A549 treated with dexamethasone at 1 μM for 4 hours (cell line): ENCODE measurements at places on chromosomes 16 and 17. TPM values are rescaled to one million over a fixed set of nuclear protein-coding genes. Genes with fewer than 3 reads are reported as not detected.

Gene KRT20
- 0.11 to 0.49 TPM (median 0.19 TPM) in 5 replicates for total RNA-seq

Gene NACA2
- total RNA-seq: 0.13 TPM in 1 of 5 replicates, not detected in the others

Gene CX3CL1
- 0.07 to 0.12 TPM (median 0.09 TPM) in 5 replicates for total RNA-seq

Gene BTBD17
- total RNA-seq: not detected in 5 replicates

Gene GNPTG
- 22.2 to 36.5 TPM (median 32.1 TPM) in 5 replicates for total RNA-seq

Gene SSTR5
- 0.30 to 0.64 TPM (median 0.54 TPM) in 5 replicates for total RNA-seq

Gene VTN
- 15.3 to 21.2 TPM (median 19.1 TPM) in 5 replicates for total RNA-seq

Gene SLC16A5
- 18.7 to 33.7 TPM (median 28.8 TPM) in 5 replicates for total RNA-seq

Gene ESRP2
- 0.06 to 0.11 TPM (median 0.08 TPM) in 4 of 5 replicates, not detected in the other for total RNA-seq

Gene NAA60
- total RNA-seq: 40.2 to 59.7 TPM (median 55.5 TPM) in 5 replicates

Gene ADAMTS18
- total RNA-seq: 0.01 to 0.02 TPM (median 0.02 TPM) in 4 of 5 replicates, not detected in the other

Gene SULT1A4
- total RNA-seq: 23.0 to 35.5 TPM (median 28.4 TPM) in 5 replicates

Gene COX6A2
- total RNA-seq: not detected in 5 replicates

Gene EFCAB5
- 0.14 to 0.37 TPM (median 0.28 TPM) in 5 replicates for total RNA-seq

Gene CHAD
- not detected in 5 replicates for total RNA-seq

Gene SPAG5
- total RNA-seq: 64.8 to 73.8 TPM (median 69.0 TPM) in 5 replicates

Gene HSF4
- 9.6 to 17.0 TPM (median 14.8 TPM) in 5 replicates for total RNA-seq

Gene SMPD3
- total RNA-seq: 0.06 to 0.18 TPM (median 0.14 TPM) in 5 replicates

Gene SLC5A11
- 0.23 to 0.52 TPM (median 0.27 TPM) in 5 replicates for total RNA-seq

Gene DUS2
- total RNA-seq: 16.3 to 17.5 TPM (median 17.3 TPM) in 5 replicates

Gene PPL
- total RNA-seq: 4.2 to 7.5 TPM (median 6.4 TPM) in 5 replicates

Gene CASKIN1
- 0.21 to 0.58 TPM (median 0.39 TPM) in 5 replicates for total RNA-seq

Gene KRTAP9-4
- not detected in 5 replicates for total RNA-seq

Gene ABI3
- total RNA-seq: 0.05 to 0.09 TPM in 2 of 5 replicates, not detected in the others

Gene CA4
- total RNA-seq: 0.18 to 0.30 TPM (median 0.21 TPM) in 3 of 5 replicates, not detected in the others

Gene MYH2
- not detected in 5 replicates for total RNA-seq

Gene CTRB2
- total RNA-seq: 0.07 TPM in 1 of 5 replicates, not detected in the others

Gene SNX20
- total RNA-seq: not detected in 5 replicates

Gene RAPGEFL1
- total RNA-seq: 1.7 to 3.1 TPM (median 2.9 TPM) in 5 replicates

Gene ARRB2
- total RNA-seq: 46.9 to 68.9 TPM (median 57.2 TPM) in 5 replicates

Gene KRT222
- 0.25 to 0.51 TPM (median 0.38 TPM) in 5 replicates for total RNA-seq

Gene NEK8
- 2.5 to 3.9 TPM (median 3.7 TPM) in 5 replicates for total RNA-seq

Gene CLEC18A
- total RNA-seq: 0.06 to 0.20 TPM (median 0.14 TPM) in 3 of 5 replicates, not detected in the others

Gene ZP2
- not detected in 5 replicates for total RNA-seq

Gene CDRT15
- total RNA-seq: not detected in 5 replicates

Gene PPY
- total RNA-seq: not detected in 5 replicates

Gene TMEM235
- not detected in 5 replicates for total RNA-seq

Gene ACSM2A
- not detected in 5 replicates for total RNA-seq

Gene CMTM1
- 0.76 to 2.1 TPM (median 1.4 TPM) in 5 replicates for total RNA-seq

Gene CSH1
- total RNA-seq: not detected in 5 replicates

Gene ZNF469
- 4.4 to 10.4 TPM (median 8.0 TPM) in 5 replicates for total RNA-seq

Gene CDH8
- 0.24 to 0.74 TPM (median 0.40 TPM) in 5 replicates for total RNA-seq

Gene CTRL
- total RNA-seq: 0.63 to 2.0 TPM (median 1.5 TPM) in 5 replicates

Gene ITGAD
- 0.02 to 0.10 TPM (median 0.05 TPM) in 4 of 5 replicates, not detected in the other for total RNA-seq
